ENCODE measurements at places on chromosomes 7 and 10. TPM values are rescaled to one million over a fixed set of nuclear protein-coding genes. Genes with fewer than 3 reads are reported as not detected.
A peak's percentile ranks its signal among the peaks of the same experiment; 100 is the strongest.

- no peaks in the 10 kb centered on the region for H3K36me3 ChIP-seq
- H3K27me3 ChIP-seq = peaks cover 7% of the 10 kb centered on the region
- no peak overlapping the region for H3K27ac ChIP-seq
- H3K4me3 ChIP-seq = peak overlapping the region; percentile 67
- no peak for DNase-seq
These were observed 31.6 kb upstream of the TMEM72 start for GRCh38 chr10:44879531-44879899.

The AKR1E2 gene
- 9.8 TPM for total RNA-seq

The EN2 gene
- total RNA-seq = not detected

- no peaks in the 10 kb centered on the region for H3K4me1 ChIP-seq
- peaks cover 7% of the 10 kb centered on the region for H3K27me3 ChIP-seq
- no peak for DNase-seq
- no peaks in the 10 kb centered on the region for H3K36me3 ChIP-seq
- H3K27ac ChIP-seq = no peak overlapping the region
These were observed 198.7 kb downstream of the DGKI start for GRCh38 chr7:137647905-137648565.

DNA sequence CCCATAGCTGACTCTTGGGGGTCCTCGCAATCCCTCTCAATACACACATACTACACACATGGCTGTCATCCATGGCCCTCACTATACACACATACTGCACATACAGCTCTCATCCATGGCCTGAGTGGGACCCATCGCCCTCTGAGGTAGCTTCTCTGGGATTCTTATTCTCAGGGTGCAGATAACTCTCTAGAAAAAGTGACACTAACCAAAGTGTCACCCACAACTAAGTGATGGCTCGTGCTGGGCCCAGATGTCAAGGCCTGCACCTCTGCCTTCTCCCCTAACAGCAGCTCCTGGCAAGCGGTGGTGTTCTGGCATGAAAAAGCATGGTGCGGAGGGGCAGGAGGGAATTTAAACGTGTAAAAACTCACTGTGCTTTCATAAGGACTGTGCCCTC, 62.7 kb upstream of the ZPBP start:
- H3K4me1 ChIP-seq = peaks cover 57% of the 10 kb centered on the region
- no peaks in the 10 kb centered on the region for H3K27me3 ChIP-seq
- H3K27ac ChIP-seq = peak overlapping the region; percentile 96
- H3K36me3 ChIP-seq = peaks cover 3% of the 10 kb centered on the region
- H3K4me3 ChIP-seq = peak overlapping the region; percentile 51
- DNase-seq = peak; percentile 50

DNA sequence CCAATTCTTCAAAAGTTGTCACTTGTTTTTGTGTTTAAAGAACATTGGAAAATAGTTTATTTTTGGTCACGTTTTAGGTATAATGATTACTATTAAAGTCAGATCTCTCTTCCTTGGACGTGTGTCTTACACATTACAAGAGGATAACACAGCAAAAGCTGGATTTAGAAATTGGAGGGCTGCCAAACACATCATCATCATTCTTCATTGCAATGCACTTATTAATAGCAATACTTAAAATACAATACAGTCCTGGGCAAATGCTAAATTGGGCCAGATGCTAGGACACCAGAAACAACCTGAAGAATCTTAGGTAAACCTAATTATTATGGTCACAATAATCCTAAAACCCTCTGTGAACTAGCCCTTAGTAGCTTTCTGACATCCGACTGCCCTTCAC, 303.6 kb downstream of the DGKB start:
- no peaks in the 10 kb centered on the region for H3K36me3 ChIP-seq

GRCh38 chr7:1289666-1290025, 57.0 kb downstream of the UNCX start:
- H3K36me3 ChIP-seq = no peaks in the 10 kb centered on the region
- peaks cover 7% of the 10 kb centered on the region for H3K4me1 ChIP-seq

The GPER1 gene
- not detected for total RNA-seq

The SLC4A2 gene
- total RNA-seq = 58.7 TPM

The CDNF gene
- total RNA-seq = 2.5 TPM

DNA sequence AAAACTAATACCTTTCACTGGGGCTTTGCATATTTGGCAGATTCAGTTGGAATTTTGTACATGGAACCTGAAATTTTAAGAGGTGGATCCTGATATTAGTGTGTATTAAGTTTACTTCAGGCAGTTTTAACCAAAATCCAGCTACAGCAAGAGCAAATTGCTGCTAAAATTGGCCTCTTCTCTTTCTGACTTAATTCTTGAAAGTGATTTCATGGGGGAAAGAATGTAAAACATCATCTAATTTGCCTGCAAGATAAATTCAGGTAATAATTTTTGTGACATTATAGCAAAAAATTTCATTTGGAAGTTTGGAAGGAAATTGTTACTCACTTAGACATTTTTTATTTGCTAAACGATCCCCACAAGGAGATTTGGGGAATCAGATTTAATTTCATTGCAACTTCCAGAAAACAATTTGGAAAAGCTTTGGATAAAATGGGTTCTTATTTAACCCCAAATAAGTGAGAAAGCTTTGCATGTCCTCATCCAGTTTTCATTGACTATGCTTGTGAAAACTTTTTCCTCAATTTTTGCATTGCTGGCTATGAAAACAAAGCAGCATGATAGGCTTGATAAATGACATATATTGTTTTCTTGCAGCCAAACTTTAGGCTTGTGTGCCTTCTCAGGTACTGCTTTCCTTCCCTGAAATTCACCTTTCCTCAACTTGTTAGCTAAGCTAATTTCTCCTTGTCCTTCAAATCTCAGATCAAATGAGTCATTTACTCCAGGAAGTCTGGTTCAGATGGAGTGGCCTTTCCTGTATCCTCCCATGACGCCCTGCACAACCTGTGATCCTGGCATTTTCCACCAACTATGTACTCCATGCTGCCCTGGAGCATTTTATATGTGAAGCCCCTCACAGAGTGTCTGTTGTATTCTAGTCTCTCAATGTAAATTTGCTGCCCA, 27.4 kb upstream of the ZNF438 start:
- DNase-seq = no peak
- H3K4me1 ChIP-seq = no peaks in the 10 kb centered on the region
- H3K4me3 ChIP-seq = no peak overlapping the region
- no peak overlapping the region for H3K27ac ChIP-seq
- H3K36me3 ChIP-seq = no peaks in the 10 kb centered on the region

GRCh38 chr10:54826994-54827560, 26.0 kb upstream of the PCDH15 start:
- no peaks in the 10 kb centered on the region for H3K4me1 ChIP-seq
- no peaks in the 10 kb centered on the region for H3K36me3 ChIP-seq
- no peak overlapping the region for H3K4me3 ChIP-seq
- H3K27me3 ChIP-seq = no peaks in the 10 kb centered on the region
- DNase-seq = no peak

The NRCAM gene
- 1.0 TPM for total RNA-seq

- DNase-seq = no peak
- H3K4me1 ChIP-seq = peaks cover 2% of the 10 kb centered on the region
- H3K4me3 ChIP-seq = no peak overlapping the region
- no peaks in the 10 kb centered on the region for H3K27me3 ChIP-seq
- no peak overlapping the region for H3K27ac ChIP-seq
These were observed 209.7 kb downstream of the TEX36 start for GRCh38 chr10:125473143-125473793.

GRCh38 chr10:17465328-17466125, 11.1 kb upstream of the ST8SIA6 start:
- DNase-seq = no peak
- no peaks in the 10 kb centered on the region for H3K4me1 ChIP-seq
- no peaks in the 10 kb centered on the region for H3K36me3 ChIP-seq
- no peak overlapping the region for H3K4me3 ChIP-seq

The HMX2 gene
- total RNA-seq = 0.18 TPM

DNA sequence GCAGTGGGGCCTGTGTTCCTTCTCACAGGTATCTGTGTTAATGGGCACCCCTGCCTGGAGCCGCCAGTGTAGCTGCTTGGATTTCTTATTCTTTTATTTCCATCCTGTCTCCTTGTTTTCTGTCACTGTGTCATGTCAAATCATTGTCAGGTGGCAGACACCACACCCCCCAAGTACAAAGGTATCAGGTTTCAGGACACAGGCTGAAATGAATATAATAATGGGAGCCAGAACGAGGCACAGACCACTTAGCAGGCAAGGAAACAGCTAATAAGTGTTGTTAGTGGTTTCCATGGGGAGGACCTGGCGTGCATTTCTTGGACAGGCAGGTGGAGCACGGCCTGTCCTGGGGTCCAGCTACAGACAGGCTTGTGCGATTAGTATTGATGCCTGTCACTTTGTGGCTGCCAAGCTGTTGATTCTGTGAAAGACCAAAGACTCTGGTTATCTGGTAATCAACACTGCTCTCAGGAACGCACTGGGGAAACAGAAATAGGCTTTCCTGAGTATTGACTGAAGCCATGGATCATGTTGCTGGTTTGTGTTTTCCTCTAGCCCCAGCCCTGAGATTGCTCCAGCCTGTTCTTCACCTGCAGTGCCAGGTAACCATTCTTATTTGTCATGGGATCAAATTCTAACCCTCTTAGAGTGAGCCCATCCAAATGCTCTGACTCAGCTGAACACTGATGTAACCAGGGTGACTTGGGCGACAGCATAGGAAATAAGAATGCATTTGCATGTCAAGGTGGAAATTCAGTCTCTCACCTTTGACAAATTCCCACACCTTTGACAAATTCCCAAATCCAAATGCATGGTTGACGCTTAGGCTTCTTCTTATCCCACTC, 1002.0 kb downstream of the LRMDA start:
- H3K27ac ChIP-seq = no peak overlapping the region
- H3K4me3 ChIP-seq = no peak overlapping the region
- H3K36me3 ChIP-seq = no peaks in the 10 kb centered on the region

All from activated CD4-positive, alpha-beta T cell treated with anti-CD3 and anti-CD28 coated beads for 36 hours (primary cell).